CD4-positive, alpha-beta T cell treated with Interleukin-4 for 1 hour (primary cell): ENCODE measurements at places on chromosomes 11 and 22.

DNA sequence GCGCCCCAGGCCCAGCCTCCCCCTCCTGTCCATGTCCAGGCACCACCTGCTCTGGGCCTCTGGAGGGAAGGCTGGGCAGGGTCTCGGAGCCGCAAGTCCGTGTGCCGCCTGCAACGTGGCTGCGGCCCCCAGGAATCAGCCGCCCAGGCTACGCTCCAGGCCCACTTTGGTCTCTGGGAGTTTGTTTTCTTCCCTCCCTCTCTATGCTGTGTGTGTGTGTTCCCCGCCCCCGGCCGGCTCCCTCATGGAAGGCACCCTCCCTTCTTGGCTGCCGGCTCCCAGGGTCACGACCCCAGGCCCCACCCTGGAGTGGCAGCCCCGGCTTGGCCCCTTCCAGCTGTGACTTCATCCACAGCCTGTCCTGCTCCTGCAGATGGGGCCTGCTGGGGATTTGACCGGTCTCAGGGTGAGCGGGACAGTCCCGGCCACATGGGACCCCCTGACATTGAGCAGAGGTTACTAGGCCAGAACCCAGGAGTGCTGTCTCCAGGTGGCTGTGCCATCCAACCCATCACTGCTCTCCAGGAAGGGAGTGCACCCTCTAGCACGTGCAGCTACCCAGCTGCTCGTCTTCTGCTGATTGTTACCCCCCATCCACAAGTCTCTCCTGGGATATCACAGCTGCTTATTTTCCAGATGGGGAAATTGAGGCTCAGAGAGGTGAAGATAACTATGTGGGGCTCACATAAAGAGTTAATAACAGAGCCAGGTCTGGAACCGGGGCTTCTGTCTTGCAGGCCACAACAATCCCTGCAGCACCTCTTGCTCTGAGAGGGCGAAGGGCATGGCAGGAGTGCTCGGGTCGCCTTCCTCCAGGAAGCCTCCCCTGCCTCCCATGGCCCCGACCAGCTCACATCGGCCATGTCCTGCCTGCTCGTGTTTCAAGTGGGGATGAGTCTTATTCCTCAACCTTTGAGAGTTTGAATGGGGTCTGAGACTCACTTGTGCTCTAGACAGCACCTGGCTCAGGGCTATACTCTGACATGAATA, 2.8 kb upstream of the LIF start:
- DNase-seq, result no peak

- no peak for DNase-seq
Observed at GRCh38 chr22:48224332-48224731, 1461.9 kb downstream of the TBC1D22A start.

DNA sequence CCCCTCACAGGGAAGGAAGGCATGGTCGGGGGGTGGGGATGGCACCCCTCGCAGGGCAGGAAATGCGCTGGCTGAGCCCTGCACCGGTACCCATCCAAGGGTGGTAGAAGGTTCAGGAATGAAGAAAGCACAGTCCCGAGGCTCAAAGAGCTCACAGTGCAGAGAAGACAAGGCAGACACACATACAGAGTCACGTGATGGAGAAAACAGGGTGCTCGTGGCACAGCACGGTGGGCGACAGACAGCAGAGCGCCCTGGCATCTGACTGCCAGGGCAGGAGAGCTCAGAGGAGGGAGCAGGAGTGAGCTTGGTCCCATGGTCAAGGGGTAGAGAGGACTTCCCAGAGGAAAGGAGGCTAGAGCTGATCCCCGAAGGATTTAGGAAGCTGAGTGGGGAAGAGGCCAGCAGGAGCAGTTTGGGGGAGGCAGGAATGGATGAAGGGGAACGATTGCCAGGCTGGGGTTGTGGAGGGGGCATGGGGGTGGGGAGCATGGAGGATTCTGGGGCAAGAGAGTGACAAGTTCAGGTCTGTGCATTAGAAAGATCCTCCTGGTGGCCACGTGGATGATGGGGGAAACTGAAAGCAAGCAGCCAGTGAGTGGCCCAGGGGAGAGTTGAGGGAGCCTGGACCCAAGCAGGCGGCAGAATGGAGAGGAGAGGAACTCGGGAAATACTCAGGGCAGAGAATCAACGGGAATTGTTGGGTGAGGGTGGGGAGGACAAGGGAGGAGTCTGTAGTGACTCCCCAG, 43.9 kb downstream of the PDE2A start:
- DNase-seq, result no peak

DNA sequence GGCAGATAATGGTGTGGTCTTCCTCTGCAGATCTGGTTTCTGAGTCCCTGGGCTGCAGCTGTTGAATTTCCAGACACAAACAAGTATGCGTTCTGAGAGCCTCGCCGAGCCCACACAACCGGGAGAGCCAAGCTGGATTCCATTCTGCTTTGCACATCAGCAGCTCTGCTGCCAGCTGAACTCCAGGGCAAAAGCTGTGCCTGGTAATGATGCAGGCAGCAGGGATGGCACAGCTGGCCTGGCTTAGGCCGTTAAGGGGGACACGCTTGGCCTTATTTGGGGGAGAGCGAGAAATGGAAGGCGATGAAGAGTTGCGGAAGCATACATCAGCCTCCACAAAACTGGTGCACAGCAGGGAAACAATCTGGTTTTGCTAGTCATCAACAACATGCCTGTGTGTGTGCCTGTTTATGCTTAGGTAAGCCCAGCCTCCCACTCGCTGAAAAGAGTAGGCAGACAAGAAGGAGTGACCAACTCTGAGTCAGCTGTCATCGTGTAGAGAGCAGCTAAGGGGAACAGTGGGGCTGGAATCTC, 25.1 kb downstream of the ADAMTS8 start:
- DNase-seq, result no peak

- no peak for DNase-seq
Observed at GRCh38 chr11:11074686-11075335, 217.0 kb upstream of the ZBED5 start.

- no peak for DNase-seq
Observed at GRCh38 chr11:44978274-44978960, 27.7 kb upstream of the TP53I11 start.

DNA sequence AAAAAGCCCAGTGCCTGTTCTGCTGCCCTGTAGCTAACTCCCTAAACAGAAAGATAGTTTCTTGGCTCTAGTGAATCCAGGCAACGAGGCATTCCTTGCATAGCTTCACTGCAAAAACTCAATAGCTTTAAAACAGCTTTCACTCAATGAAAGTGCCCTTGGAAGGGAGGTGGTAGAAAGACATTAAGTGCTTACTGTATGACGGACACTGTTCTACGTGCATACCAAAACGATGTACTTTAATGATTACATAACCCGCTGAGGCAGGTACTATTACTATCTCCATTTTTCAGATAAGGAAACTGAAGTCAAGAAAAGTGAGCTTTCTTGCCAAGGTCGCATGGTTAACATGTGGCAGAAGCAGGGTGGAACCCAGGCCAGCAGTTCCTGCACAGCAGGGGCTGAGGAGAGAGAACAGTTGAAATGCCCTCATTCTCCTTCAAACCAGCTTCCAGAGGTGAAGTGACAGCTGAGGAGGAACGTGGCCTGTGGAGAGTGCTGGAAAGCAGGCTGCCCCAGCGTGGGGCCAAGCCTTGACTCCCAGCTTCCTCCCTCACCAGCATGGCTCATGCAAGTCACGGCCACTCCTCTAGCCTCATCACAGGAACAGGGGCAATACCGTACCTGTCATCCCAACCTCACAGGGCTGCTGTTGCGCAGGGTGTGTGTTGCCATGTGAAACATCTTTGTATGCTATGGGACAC, 227.5 kb upstream of the NARS2 start:
- DNase-seq, result peak; percentile 29

DNA sequence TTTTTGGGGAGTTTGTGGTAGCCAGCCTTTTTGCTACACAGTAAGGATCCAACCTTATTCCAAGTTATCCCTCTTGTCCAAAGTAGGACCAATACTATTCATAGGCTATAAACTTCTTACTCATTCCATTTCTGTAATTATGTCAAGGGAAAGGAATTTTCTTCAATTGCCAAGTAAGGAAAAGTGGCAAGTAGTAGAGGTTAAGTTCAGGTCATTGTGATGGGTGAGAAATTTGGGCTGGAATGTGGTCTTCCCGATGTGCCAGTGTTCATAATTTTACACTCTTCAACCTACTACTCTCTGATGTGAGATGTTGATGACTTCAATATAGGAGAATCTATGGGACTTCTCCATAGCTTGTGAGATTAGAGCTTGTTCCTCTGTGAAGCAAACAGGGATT, 648.8 kb downstream of the METTL15 start:
- DNase-seq, result no peak
